ENCODE measurements at places on chromosomes 5 and 9.

GRCh38 chr5:42569953-42570548 lies 146.8 kb downstream of the GHR start:
- DNase-seq = no peak

DNA sequence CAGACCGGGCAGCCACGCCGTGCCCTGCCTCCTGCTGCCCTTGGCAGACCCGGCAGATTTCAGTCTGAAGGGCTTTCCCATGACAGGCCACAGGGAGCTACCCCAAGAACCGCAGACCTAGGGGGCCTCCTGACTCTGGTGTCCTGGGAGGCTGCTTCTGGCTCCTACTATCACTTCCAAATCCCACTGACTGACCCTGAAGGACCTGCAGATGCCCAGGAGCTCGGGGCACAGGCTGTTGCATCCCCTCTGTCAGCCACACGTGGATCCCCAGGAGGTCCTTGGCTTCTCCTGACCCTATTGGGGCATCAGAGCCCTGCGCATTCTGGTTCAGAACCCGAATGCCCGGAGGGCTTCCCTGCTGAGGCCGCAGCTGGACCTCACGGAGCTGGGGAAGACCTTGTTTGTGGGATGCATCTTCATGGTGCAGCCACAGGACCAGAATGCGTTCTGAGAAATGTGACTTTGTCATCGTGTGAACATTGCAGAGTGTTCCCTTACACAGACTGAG lies 81.3 kb upstream of the IRX4 start:
- no peak for DNase-seq

GRCh38 chr9:84456527-84456926 lies 116.0 kb upstream of the SLC28A3 start:
- DNase-seq = no peak

GRCh38 chr9:78122631-78123030 lies 91.0 kb upstream of the GNAQ start:
- no peak for DNase-seq

Measured in GM20000 (cell line).